ENCODE measurements at places on chromosomes 6 and 20. TPM values are rescaled to one million over a fixed set of nuclear protein-coding genes. Genes with fewer than 3 reads are reported as not detected.
A peak's percentile ranks its signal among the peaks of the same experiment; 100 is the strongest.

The TAGAP gene
- 0.32 TPM for total RNA-seq

The GLP1R gene
- not detected for total RNA-seq

The C20orf144 gene
- total RNA-seq = 0.09 TPM

The FOXS1 gene
- total RNA-seq = 2.5 TPM

The AURKA gene
- total RNA-seq = 14.7 TPM

The NT5DC1 gene
- total RNA-seq = 33.4 TPM

The TMEM30A gene
- total RNA-seq = 87.6 TPM

DNA sequence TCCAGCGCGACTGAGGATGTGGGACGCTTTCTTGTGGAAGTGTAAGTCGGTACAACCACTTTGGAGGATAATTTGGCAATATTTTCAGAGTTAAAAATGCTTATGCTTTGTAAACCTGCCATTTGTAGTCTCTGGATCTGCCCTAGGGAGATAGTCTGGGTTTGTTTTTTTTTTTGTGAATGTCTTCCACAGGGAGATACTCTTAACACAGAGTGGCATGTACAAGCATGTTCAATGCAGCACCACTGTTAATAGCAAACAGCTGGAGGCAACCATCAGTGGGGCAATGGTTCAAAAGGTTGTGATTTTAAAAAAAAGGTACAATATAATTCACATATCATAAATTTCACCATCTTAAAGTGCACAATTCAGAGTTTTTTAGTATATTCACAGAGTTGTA lies 22.4 kb downstream of the SLC9A8 start:
- H3K27ac ChIP-seq = peak overlapping the region; percentile 80
- H3K27me3 ChIP-seq = no peaks in the 10 kb centered on the region
- H3K4me1 ChIP-seq = peaks cover 18% of the 10 kb centered on the region
- DNase-seq = no peak
- H3K4me3 ChIP-seq = no peak overlapping the region

GRCh38 chr20:49526056-49526455 lies 41.9 kb downstream of the PTGIS start:
- H3K27me3 ChIP-seq = no peaks in the 10 kb centered on the region
- no peak overlapping the region for H3K27ac ChIP-seq
- H3K4me1 ChIP-seq = no peaks in the 10 kb centered on the region
- peaks cover 61% of the 10 kb centered on the region for H3K36me3 ChIP-seq
- no peak for DNase-seq

- no peaks in the 10 kb centered on the region for H3K36me3 ChIP-seq
- no peak for DNase-seq
These were observed 33.3 kb upstream of the SLC22A16 start for GRCh38 chr6:110509617-110510241.

- peaks cover 40% of the 10 kb centered on the region for H3K4me1 ChIP-seq
- H3K4me3 ChIP-seq = peak within 1 kb of the TSS; percentile 94
- no peaks in the 10 kb centered on the region for H3K27me3 ChIP-seq
- peak within 1 kb of the TSS; percentile 98 for H3K27ac ChIP-seq
- peaks cover 1% of the 10 kb centered on the region for H3K36me3 ChIP-seq
These were observed at the start of gene OARD1 for GRCh38 chr6:41071923-41072835. Gene OARD1 (minus strand): TSS chr6:41072356. CDS start chr6:41071634, 722 bp downstream.

GRCh38 chr6:84017709-84018452 lies 15.7 kb upstream of the MRAP2 start:
- H3K36me3 ChIP-seq = no peaks in the 10 kb centered on the region
- no peak for DNase-seq
- peaks cover 3% of the 10 kb centered on the region for H3K4me1 ChIP-seq
- H3K27me3 ChIP-seq = no peaks in the 10 kb centered on the region
- H3K27ac ChIP-seq = no peak overlapping the region

DNA sequence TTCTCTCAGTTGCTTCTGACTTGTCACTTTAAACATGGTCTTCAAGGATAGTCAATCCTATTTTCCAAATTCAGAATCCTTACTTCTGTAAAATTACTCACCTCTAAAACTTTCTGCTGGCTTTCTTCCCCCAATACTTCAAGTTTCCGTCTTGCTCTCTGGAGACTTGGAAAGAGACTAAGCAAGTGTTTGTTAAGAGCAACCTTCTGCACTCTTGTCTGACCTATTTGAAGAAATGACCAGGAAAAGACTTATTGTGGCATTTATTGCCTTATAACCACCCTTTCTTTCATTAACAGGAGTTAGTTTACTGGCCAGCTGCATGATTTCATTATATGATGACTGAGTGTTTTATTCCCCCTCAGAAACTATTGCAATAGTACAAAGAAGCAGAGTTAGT lies 181.0 kb downstream of the TBC1D7 start:
- H3K27me3 ChIP-seq = peaks cover 7% of the 10 kb centered on the region
- H3K36me3 ChIP-seq = no peaks in the 10 kb centered on the region
- H3K4me1 ChIP-seq = no peaks in the 10 kb centered on the region

- H3K27me3 ChIP-seq = peaks cover 99% of the 10 kb centered on the region
- peak within 1 kb of the TSS; percentile 60 for H3K4me3 ChIP-seq
- H3K4me1 ChIP-seq = peaks cover 24% of the 10 kb centered on the region
- DNase-seq = peak; percentile 48
- H3K27ac ChIP-seq = no peak within 1 kb of the TSS
These were observed at the start of gene LAMP5 for GRCh38 chr20:9514461-9515213. Gene LAMP5 (plus strand): TSS chr20:9514590. CDS start chr20:9514853, 263 bp downstream.

DNA sequence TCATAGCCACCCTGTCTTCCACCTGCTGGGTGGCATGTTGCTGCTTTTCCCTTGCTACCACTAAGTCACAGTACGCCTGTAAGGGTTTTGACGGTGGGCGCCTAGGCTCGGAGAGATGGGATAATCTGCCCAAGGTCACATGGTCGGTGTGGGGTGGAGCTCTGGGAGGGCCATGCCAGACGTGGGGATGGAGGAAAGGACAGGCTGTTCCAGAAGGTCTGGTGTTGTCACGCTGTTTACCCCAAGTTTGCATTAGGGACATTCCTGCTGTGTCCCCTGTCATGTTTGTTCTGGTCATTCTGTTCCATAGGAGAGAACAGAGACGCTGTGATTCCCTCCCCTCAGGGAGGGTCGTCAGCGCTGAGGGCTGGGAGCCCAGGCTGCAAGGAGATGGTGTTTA lies 16.1 kb downstream of the IP6K3 start:
- no peak overlapping the region for H3K4me3 ChIP-seq
- no peaks in the 10 kb centered on the region for H3K27me3 ChIP-seq
- no peak overlapping the region for H3K27ac ChIP-seq
- H3K4me1 ChIP-seq = peaks cover 10% of the 10 kb centered on the region
- no peak for DNase-seq
- no peaks in the 10 kb centered on the region for H3K36me3 ChIP-seq

- no peaks in the 10 kb centered on the region for H3K36me3 ChIP-seq
- H3K27me3 ChIP-seq = no peaks in the 10 kb centered on the region
- H3K4me1 ChIP-seq = peaks cover 31% of the 10 kb centered on the region
- H3K27ac ChIP-seq = no peak overlapping the region
- H3K4me3 ChIP-seq = no peak overlapping the region
- no peak for DNase-seq
These were observed 66.0 kb upstream of the KIF16B start for GRCh38 chr20:16639027-16639941.

GRCh38 chr6:14166839-14167238 lies 49.3 kb downstream of the CD83 start:
- H3K27me3 ChIP-seq = no peaks in the 10 kb centered on the region
- no peak overlapping the region for H3K4me3 ChIP-seq
- H3K27ac ChIP-seq = no peak overlapping the region
- peaks cover 4% of the 10 kb centered on the region for H3K36me3 ChIP-seq
- no peak for DNase-seq

DNA sequence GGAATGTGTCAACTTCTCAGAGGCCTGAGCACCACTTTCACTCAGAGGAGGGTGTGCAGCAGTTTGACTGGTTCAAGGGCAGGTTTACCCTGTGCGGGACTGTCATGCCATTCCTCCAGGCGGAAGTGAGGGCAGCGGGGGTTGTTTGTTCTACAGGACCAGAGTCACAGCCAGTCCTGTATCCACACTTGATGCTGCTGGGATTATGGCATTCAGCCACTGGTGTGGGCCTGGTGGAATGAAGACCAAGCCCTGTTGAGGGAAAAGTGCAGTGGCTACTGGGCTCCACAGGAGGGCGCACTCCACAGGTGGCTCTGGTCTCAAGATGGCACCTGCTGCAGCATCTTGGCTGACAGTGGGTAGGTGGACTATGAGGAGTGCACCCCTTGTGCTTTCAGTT lies 14.8 kb downstream of the SEMG2 start:
- H3K27ac ChIP-seq = no peak overlapping the region
- H3K4me1 ChIP-seq = no peaks in the 10 kb centered on the region
- no peak for DNase-seq
- H3K4me3 ChIP-seq = no peak overlapping the region
- peaks cover 58% of the 10 kb centered on the region for H3K27me3 ChIP-seq
- H3K36me3 ChIP-seq = no peaks in the 10 kb centered on the region

GRCh38 chr6:81969011-81969410 lies 216.5 kb upstream of the TENT5A start:
- no peaks in the 10 kb centered on the region for H3K27me3 ChIP-seq
- no peaks in the 10 kb centered on the region for H3K4me1 ChIP-seq
- H3K36me3 ChIP-seq = peaks cover 1% of the 10 kb centered on the region
- DNase-seq = no peak
- no peak overlapping the region for H3K4me3 ChIP-seq

DNA sequence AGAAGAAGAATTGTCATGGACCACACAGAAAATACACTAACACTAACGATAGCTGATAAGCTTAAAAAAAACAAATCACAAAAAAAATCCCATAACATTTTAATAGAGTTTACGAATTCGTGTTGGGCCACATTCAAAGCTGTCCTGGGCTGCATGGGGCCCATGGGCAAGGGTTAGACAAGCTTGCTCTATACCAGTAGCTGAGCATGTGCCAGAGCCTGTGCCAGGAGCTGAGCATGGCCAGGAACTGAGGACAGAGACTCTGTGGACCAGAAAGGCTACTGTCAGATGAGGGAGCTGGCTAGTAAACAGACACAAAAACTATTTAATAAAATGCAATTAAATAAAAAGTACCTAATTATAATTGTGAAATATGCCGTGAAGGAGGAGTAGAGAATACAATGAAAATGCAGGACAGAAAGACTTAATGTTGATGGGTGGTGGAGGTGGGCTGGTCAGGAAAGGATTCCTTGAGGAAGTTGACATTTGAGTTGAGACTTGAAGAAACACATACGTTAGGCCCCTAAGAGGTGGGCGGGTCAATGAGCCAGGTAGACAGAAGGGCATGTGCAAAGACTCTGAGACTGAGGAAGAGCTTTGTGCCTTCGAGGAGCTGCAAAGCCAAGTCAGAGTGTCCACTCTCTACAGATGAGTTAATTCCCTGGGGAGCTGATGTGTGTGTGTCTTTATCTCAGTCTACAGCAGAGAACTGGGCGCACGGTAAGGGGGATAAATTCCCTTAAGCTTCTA lies 66.1 kb downstream of the JPH2 start:
- peaks cover 7% of the 10 kb centered on the region for H3K4me1 ChIP-seq
- no peak overlapping the region for H3K4me3 ChIP-seq
- no peaks in the 10 kb centered on the region for H3K36me3 ChIP-seq
- no peak for DNase-seq

- peaks cover 6% of the 10 kb centered on the region for H3K4me1 ChIP-seq
- no peak for DNase-seq
- no peak overlapping the region for H3K27ac ChIP-seq
- no peak overlapping the region for H3K4me3 ChIP-seq
These were observed 628.8 kb upstream of the MAN1A1 start for GRCh38 chr6:119978274-119978889.

GRCh38 chr6:7917729-7918128 lies 7.1 kb upstream of the TXNDC5 start:
- no peak overlapping the region for H3K27ac ChIP-seq
- H3K4me3 ChIP-seq = no peak overlapping the region
- no peak for DNase-seq
- no peaks in the 10 kb centered on the region for H3K36me3 ChIP-seq
- H3K4me1 ChIP-seq = no peaks in the 10 kb centered on the region

GRCh38 chr6:122128445-122128844 lies 271.0 kb upstream of the HSF2 start:
- H3K36me3 ChIP-seq = no peaks in the 10 kb centered on the region
- H3K4me1 ChIP-seq = peaks cover 8% of the 10 kb centered on the region

DNA sequence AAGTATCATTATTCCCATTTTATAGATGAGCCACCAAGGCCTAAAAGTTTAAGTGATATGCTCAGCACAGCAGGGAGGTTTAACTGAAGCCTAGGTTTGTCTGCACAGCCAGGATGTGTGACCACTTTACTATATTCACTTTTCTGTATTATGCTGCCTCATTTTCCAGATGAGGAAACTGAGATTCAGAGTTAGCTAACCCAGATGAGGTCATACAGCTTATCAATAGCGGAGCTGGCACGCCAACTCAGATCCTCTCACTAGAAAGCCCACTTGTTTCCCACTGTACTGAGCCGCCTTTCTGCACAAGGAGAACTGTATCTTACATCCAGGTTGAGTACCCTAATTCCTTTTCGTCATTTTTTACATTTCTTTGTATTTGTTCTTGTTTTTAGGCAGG lies 131.7 kb upstream of the SUPT3H start:
- no peaks in the 10 kb centered on the region for H3K36me3 ChIP-seq
- H3K27ac ChIP-seq = no peak overlapping the region
- peaks cover 42% of the 10 kb centered on the region for H3K4me1 ChIP-seq
- peaks cover 2% of the 10 kb centered on the region for H3K27me3 ChIP-seq
- no peak for DNase-seq

DNA sequence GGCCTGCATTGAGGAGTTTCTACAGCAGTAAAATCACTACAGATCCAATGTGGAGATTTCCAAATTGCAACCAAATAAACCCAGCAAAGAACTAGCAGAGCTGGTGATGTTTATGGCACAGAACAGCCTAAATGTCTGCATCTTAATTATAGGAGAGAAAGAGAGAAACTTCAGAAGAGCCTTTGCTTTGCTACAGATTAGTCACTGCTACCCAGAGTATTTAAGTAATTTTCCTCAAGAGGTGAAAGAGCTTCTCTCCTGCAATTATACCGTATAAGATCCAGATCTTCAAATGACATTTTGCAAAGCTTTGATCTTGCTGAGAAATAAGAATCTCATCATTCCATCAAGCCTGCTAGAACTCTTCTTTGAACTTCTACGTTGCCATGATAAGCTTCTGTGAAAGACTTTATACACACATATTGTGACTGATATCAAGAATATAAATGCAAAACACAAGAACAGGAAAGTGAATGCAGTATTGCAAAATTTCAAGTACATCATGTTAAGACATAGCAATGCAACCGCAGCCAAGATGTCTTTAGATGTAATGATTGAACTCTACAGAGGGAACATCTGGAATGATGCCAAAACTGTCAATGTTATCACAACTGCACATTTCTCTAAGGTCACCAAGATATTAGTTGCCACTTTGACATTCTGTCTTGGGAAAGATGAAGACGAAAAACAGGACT lies 48.0 kb downstream of the MKKS start:
- DNase-seq = no peak
- no peaks in the 10 kb centered on the region for H3K36me3 ChIP-seq
- no peak overlapping the region for H3K4me3 ChIP-seq
- no peak overlapping the region for H3K27ac ChIP-seq
